CD4-positive, alpha-beta T cell treated with Interleukin-21 for 1 hour (primary cell): ENCODE measurements at places on chromosomes 7 and 10.

GRCh38 chr7:28941633-28942032 is 16.5 kb downstream of the TRIL start:
- no peak for DNase-seq

GRCh38 chr10:113997428-113997827 is 46.2 kb upstream of the ADRB1 start:
- no peak for DNase-seq

DNA sequence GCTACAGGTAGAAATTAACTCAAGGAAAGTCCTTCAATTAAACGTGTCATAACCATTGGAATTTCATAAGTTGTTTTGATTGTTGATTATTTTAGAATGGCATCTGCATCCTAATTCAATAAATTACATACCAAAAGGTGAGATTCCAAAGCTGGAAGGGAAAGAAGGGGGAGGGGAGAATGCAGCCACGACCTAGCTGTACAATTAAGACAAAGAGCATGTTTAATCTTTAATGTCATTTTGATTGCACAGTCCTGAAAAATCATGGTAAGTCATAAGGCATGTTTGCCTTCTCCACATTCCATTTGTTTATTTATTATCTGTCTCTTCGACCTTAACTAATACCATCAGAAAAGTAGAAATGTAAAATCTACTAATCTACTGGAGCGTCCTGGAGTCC is 358.1 kb downstream of the FRMD4A start:
- no peak for DNase-seq

DNA sequence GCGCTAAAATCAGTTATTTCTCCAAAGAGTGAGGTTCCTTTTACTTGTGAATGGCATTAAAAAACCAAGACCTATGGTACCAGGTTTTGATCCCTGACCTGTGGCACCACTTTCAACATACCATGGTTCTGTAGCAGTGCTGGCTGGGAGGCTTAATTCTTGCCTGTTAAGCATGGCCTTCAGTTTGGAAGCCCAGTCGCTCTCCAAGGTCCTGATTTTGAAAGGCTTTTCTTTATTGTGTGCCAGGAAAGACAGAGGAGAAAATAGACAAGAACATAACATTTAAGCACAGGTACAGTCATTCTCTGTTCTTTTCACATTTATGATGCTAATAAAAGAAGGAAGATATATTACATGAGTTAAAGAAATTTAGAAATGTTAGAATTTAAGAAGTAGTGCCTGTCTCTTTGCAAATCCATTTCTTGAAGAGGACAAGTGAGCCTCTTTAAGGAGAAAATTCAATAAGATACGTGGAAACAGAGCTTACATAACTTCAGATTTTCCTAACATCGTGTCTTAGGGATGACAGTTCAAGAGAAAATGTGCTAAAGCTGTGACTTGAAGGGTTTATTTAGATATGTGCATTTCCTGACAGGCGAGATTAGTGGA is 357.6 kb downstream of the DPP6 start:
- DNase-seq, result no peak

DNA sequence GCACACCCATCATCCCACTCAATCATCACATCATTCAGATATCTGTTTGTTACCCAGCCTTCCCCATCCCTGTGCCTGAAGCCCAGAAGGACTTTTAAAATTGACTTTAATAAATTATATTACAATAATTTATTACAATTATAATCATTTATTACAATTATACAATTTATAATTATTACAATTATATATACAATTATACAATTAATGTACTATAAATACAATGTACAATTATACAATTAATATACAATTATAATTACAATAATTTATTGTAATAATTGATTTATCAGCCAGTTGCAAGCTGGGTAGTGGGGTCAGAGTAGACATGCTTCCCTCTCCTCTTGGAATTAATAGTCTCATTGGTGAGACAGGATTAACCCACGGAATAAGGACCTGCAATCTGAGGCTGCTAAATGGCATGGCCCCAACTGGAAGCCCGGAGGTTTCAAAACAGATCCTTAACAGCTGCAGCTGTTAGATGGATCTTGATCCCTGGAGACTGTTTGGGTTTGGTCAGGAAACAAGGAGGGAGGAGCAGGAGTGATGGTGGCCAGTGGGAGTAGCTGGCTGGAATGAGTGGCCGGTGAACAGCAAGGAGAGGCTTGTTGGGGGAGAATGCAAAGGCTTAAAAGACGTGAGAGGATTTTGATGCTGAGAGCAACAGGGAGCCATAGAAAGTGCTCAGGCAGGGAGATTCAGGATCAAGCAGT is 402.8 kb upstream of the PODXL start:
- DNase-seq, result no peak

- no peak for DNase-seq
Observed at GRCh38 chr7:153604-154003, 38.8 kb upstream of the FAM20C start.

- DNase-seq, result no peak
Observed at GRCh38 chr7:138205614-138206150, 129.4 kb downstream of the AKR1D1 start.

- no peak for DNase-seq
Observed at GRCh38 chr10:114102256-114102655, 58.6 kb downstream of the ADRB1 start.

DNA sequence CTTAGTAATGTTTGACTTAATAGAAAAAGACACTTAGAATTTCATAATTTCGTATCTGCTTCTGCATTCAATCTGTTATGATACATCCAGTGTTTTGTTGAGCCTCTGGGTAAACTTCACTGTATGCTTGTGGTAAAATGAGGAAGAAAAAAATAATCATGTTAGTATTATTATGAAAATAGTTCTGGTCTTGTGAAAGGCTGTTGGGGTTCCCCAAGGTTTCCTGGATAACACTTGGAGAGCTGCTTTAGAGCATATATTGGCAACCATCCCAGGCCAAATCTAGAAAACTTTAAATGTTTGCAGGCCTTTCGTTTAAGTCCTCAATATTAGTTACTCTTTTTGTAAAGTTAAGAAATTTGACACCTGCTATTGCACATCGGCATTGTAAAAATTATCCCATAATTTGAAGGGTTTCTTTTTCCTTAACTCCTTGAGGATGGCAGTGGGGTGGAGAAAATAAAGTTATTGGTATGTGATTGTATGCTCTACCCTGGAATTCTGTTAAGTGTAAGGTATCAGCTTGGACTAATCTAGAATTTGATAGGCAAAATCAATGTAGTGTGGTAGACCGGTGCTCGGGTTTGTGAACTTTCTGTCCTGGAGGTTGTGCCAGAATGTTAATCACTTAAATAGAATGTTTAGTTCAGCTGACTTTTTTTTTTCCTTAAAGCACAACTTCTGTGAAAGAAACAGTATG is 54.5 kb downstream of the WAC start:
- DNase-seq, result no peak

DNA sequence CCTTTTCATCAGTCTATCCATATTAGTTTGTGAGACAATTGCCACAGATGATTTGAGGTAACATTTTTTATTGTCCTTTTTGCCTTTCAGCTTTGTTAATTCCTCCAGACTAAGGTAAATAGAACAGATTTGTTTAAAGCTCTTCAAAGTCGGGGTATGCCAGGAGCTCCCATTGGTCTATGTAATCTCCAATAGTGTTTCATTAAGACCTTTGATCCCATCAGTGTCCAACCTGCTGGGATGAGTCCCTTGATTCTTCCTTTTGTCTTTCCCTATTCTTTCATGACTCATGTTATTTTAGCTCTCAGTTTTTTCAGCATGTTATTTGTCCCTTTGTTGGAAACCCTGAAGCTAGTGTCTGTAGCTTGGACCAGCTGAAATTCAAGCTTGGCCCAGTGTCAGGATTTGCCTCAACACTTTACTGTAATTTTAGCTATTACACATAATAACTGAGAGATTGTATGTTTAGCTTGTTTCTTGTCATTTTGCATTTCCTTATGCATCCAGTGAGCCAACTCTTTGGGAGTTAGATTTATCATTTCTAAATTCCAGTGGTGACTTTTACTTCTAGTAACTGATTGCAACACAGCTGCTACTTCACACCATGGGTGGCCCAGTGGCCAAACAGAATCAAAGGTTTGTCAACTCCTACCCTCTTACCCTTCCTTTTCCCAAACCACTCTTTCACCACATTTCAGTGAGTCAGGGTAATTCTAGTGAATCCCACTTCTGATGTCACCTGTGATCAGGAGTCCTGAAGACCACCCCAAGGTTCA is 15.3 kb downstream of the AGBL3 start:
- no peak for DNase-seq

- no peak for DNase-seq
Observed at GRCh38 chr10:34576797-34577196, 238.3 kb downstream of the PARD3 start.

DNA sequence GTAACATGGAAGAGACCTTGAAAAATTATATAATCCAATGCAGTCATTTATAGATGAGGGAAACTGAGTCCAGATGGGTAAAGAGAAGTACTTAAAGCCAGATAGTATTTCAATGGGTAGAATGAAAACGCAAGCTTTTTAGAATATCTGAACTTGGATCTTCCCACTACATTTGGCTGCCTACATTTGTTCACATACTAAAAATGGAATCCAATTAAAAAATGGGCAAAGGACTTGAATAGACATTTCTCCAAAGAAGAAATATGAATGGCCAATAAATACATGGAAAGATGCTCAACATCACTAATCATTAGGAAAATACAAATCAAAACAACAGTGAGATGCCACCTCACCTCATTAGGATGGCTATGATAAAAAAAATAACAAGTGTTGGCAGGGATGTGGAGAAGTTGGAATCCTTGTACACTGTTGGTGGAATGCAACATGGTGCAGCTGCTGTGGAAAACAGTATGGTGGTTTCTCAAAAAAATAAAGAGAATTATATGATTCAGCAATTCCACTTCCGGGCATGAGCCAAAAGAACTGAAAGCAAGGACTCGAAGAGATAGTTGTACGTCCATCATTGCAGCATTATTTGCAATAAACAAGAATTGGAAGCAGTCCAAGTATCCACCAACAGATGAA is 188.0 kb downstream of the FRMD4A start:
- DNase-seq, result no peak

- DNase-seq, result no peak
Observed at GRCh38 chr7:36951257-36951697, 227.0 kb upstream of the AOAH start.

- DNase-seq, result no peak
Observed at GRCh38 chr10:78071140-78071856, 37.6 kb downstream of the RPS24 start.

DNA sequence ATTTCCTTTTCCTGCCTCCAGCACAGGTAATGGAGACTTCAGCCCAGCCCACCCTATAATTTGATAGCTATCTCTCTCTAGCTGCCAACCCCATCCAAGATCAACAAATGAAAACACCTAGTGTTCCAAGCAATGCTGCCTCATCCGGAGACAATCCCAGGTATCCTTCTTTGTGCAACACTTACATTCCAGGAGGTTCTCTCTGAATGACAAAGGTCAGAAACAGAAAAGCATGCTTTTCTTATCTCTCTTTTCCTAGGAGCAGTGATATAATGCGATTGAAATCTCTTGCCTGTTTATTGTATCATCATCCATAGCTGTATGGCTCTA is 699.3 kb downstream of the INHBA start:
- no peak for DNase-seq

DNA sequence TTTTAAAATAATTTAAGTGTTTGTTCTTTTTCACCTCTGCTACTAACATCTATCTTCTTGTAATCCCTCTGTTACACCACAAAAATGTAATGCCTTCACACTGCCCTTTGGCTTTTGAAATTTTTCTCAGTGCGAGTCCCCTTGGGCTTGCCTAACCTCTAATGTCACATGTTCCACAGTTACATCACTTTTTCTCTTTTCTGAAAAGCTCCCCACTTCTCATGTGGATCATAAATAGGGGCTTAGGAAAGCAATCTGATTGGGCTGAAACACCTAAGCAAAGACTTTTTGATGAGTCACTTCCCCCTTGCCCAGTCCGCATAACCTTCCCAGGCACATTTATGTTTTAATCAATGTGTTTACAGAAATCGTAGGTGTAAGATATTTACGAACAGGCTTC is 288.2 kb downstream of the IPMK start:
- DNase-seq, result no peak

DNA sequence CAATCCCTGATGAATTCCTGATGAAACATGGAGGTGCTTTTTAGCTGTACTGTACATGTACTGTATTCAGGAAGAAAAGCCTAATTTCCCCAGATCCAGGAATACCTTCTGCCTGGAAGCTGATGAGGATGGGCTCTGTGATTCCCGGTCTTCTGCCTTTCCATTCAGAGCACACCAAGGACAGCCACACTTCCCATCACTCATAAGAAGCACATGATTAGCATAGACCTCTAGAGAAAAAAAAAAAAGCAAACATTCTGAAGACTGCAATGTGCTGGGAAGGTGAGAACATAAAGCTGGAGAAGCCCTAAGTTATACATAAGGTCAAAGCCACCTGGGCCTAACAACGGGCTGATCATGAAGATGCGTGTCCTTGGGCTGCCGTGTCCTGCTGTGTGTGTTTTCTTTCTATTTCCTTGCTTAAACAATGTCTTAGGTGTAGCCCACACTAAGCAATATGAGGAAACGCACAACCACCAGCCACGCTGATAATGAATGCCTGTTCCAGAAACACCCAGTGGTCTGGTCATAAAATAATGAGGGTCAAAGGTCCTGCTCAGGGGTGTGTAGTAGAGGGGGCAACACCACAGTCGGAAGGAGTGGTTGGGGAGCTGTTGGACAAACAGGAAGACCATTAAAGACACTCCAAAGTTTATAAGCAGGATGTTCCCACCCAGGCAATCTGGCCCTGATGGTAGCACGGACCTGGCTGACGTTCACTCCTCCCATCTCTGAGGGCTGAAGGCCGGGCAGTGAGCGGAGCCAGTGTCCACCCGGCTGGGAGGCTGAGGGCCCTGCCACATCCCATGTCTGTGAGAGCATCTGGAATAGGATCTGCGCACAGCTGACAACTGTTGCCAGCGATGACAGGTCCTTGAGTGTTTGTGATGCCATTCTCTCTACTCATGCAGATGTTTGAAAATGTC is 7.9 kb downstream of the PKD1L1 start:
- DNase-seq, result no peak

DNA sequence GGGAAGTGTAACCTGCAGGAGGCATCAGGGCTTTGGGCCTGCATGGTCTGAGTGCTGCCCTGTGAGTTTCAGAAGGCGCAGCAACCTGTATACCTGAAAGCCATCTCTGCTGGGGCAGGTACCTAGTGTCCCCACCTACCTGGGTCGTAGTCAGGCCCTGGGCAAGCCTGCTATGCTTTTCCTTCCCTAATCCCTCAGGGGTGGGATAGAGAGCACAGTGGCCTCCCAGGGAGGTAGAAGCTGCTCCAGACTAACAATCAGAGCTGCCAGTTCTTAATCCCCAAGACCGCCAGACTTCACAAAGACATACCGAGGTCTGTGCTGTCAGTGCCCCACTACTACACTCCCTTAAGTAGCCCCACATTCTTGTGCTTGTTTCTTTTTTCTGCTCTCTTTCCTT is 52.0 kb downstream of the PTEN start:
- no peak for DNase-seq
